ENCODE measurements at places on chromosomes 4 and X.
A peak's percentile ranks its signal among the peaks of the same experiment; 100 is the strongest.

- no peak for DNase-seq
Observed at GRCh38 chr4:52959541-52959940, 97.4 kb downstream of the RASL11B start.

GRCh38 chr4:10875144-10875799 is 190.7 kb upstream of the CLNK start:
- DNase-seq = no peak

DNA sequence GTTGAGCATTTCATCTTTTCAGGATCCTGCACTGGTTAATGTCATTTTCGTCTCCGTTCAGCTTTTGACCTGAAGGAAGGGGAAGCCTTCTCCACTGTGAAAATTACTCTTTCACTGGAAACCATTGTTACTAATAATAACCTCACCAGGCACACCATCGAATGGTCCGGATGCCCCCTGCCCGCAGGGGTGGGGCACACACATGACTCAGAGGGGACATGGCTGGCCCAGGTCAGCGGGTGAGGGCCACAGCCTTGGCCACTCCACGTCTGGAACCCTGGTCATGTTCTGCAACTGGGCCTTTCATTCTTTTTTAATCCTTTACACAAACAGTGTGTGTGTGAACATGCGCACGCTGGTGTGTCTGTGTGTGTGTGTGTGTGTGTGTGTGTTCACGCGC is 191.8 kb downstream of the BCOR start:
- DNase-seq = no peak

DNA sequence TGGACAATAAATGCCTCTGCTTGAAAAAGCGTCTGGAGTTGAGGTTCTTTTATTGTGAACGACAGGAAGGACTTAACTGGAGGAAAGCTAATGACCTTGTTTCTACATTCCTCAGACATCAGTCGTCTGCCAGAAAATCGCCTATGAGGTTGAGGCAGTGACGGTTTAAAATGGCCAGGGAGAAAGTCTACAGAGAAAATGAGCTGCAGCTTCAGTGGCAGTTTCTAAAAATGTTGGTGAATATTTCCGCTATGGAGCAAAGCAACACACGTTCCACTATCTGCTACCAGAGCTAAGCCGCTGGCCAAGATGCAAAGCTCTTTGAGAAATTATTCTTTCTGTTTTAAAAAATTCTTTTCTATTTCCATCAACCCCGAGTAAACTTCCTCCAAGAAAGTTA is 116.9 kb upstream of the GALNT7 start:
- DNase-seq = no peak

DNA sequence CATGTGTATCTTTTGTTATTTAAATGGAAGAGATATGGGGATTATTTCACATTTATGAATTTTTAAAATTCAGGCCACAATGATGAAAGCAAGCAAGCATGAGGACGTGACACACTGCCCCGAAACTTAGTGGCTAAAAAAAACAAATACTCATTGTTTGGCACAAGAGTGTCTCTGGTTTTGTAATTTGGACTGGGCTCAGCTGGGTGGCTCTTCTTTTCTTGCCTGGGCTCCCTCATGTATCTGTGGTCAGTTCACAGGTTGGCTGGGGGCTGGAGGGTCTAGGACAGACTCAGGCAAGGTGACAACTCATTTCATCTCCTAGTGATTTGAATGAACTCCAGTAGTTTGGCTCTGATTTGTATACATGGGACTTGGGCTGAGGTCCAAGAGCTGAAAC is 238.4 kb upstream of the PRKX start:
- no peak for DNase-seq

GRCh38 chr4:16205298-16206164 is 20.7 kb downstream of the TAPT1 start:
- peak; percentile 18 for DNase-seq

DNA sequence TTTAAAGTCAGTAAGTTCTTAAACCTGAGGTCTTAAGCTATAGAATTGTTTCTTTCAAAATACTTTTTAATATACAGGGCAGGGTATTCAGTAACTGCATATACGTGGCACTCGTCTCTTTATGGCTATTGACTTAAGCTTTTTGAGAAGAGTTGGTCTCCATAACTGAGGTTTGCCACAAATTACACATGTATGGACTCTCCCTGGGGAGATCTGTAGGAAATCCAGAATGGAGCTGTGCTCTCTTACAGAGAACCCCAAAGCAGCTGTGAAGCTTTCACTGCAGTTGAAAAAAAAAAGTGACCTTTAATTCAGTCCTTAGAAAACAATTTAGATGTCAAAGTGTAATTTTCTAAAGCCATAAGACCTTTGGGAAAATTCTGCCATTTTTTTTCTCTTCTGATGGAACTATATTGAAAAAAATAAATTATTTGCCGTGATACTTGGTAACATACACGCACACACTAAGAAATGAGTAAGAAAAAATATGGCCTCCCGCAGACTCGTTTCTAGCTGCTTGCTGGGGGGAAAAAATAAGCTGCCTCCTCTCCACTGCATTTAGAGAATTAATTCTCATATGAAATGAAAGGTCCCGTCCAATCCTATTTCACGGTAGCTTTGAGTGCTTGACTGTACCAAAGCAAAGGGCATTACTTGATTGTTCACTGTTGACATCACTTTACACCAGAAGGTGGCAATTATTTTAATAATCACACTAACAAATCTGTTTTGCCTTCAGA is 159.4 kb upstream of the TENM3 start:
- DNase-seq = no peak

- DNase-seq = no peak
Observed at GRCh38 chrX:10502961-10503360, 117.4 kb downstream of the MID1 start.

- no peak for DNase-seq
Observed at GRCh38 chrX:38102240-38102639, 95.9 kb downstream of the SYTL5 start.

- DNase-seq = peak; percentile 80
Observed at GRCh38 chr4:48275247-48275646, 5.6 kb upstream of the TEC start.

DNA sequence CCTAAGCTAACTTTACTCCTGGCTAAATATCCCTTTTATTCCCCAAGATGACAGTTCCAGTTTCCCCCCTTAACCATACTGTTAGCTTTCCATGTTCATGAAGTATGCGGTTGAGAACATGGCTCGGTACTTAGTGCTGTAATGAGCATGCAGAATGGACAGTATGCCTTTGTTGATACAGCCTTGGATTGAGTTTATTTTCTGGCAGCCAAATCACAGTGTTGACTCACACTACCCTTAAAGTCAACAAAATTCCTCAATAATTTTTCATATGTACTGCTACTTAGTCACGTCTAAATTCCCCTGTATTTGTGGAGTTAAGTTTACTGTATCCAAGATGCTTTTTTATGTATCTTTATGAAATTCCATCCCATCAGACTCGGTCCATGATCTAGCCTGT is 1.4 kb upstream of the VEGFC start:
- DNase-seq = no peak

DNA sequence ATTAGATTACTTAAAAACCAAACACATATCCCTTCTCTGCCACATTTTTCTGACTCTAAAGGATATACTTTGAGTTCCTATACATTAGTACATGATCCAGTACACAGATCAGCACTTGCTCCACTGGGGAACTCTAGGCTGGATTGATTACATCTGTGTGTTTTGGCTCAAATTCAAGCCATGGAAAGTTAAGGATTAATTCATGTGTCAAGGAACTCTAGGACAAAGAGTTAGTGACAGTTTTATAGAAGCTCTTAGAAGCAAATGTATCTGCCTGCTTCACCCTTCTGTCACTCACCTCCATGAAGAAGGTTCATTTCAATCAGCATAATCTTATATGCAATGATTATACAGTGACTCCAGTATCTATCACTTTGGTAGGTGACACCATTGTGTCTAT is 43.2 kb downstream of the SCFD2 start:
- no peak for DNase-seq

DNA sequence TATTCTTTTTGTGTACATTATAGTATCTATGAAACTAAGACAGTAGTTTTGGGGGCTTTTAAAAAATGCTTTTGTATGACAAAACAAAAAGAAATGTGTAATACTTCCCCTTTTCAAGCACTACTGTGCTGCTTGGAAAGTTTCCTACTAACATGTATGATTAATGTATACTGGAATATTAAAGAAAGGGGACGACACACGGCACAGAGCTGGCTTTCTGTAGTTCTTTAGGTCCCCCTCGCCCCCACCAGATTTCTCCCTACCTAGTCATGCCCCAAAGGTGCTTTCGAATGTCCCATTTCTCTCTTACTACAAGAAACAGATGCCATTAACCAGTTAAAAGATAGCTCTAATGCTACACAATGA is 1.6 kb upstream of the AP1S2 start:
- DNase-seq = no peak

GRCh38 chr4:136528131-136528530 is 1004.2 kb downstream of the PCDH18 start:
- DNase-seq = no peak

DNA sequence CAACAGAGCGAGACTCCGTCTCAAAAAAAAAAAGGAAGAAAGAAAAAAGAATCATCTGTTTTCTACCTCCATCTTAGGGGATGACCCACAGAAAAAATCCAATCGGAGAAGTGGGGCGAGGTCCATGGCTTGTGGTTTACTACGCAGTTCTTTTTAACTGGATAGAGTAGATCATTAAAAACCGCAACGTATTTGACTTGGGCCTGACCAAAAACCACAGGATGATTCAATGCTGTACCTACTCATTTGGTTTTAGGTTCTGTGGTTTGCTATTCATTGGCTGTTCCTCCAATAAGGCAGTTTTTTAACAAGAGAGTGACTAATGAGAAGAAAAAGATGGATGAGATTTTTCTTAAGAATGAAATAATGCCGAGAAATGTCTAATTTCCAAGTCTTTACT is 83.7 kb downstream of the FREM3 start:
- no peak for DNase-seq

DNA sequence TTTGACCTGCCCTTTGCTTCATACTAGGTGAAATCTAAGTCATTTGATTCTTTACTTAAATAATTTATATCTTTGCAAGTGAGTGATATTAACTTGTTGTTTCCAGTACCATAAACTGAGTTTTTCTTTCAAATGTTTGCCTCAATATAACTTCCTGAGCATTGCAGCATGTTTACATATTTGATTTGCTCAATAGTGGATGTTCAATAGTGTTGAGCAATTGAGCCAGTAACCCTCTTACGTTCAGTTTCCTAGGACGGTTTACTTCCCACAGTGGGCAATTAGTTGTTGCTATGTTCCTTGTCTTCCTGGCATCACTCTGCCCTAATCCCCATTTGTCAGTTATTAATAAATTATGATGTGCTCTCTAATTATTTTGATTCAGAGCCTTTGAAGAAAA is 278.5 kb downstream of the EPHA5 start:
- no peak for DNase-seq

GRCh38 chrX:139209342-139209741 is 321.2 kb upstream of the F9 start:
- no peak for DNase-seq

Measured in hematopoietic multipotent progenitor cell treated with erythropoietin and hydrocortisone succinate and interleukin-3 and kit ligand, for 17 days (in vitro differentiated cells).